ENCODE measurements at places on chromosomes 6 and 20.
A peak's percentile ranks its signal among the peaks of the same experiment; 100 is the strongest.

GRCh38 chr6:162151021-162151665, 576.4 kb downstream of the PRKN start:
- DNase-seq, result peak; percentile 1

GRCh38 chr20:8126841-8127378, 5.2 kb upstream of the PLCB1 start:
- no peak for DNase-seq

DNA sequence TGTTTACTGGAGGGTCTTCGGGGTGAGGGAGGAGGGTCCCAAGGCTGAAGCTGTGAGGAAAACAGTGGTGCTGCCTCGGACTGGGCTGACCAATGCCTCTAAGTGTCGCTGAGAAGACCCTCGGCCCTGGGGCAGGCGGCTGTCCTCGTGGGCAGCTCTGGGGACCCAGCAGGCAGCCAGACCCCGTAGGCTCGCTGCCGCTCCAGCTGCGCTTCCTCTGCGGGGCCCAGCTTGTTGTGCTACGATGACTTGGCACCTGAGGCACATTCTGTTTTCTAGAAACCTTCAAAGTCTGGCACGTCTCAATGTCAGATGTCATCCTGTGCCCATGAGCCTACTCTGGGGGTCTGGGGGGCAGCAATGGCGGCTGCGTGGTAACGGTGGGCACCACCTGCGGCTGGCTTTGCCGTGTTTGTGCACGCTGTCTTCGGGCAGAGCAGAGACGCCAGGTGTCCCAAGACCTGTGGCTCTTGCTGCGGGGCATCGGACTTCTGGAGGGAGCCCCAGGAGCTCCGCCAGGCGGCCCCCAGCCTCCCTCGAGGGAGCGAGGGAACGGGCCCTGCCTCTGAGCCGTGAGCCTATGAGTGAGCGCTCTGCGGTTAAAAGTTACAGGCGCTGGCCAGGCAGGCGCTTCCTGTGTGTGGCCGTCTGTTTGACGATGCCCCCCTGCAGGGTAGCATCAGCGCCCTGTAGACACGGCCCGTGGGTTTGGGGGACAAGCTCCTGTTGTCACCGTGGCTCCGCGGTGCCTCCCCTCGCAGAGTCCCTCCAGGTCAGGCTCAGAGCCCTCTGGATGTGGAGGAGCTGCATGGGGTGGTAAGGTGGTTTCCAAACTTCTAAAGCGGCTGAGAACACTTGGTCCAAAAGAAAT, 6.8 kb downstream of the SLC17A9 start:
- DNase-seq, result no peak

GRCh38 chr6:13614126-13614925, 809 bp upstream of the NOL7 start:
- peak; percentile 64 for DNase-seq

GRCh38 chr20:52828199-52828598, 144.0 kb upstream of the TSHZ2 start:
- no peak for DNase-seq

DNA sequence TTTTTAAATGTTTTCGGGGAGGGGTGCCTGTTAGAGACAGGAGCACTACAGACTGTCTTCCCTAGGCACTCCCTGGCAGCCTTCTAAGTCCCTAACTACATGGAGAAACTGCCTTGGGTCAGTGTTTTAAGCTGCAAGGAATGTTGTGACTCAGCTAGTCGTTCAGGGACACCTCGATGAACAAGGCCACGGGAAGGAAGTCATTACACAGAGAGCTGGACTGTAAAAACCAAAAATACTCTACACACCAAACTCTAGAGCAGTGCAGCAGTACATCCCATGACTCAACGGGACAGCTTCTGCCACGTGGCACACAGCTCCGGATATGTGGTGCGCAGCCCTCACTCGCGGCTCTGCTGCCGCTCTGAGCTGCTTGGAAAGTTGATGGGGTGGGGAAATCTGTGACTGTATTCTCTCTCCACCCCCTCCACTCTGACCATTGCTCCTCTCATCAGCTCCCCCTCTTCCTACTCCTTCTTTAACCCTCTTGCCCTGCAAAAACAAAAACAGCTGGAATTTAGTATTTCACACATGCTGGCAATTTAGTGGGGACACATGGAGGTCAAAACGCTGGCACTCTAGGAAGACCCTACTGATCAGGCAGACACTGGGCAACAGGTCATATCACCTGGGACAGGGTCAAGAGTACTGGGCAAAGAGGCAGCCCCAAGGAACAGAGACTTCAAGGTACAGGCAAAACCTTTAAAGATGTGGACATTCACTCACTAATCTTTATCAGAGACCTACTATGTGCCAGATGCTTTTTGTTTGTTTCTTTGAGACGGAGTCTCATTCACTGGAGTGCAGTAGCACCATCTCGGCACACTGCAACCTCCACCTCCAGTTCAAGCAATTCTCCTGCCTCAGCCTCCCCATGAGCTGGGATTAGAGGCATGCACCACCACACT, 10.9 kb upstream of the LPIN3 start:
- peak; percentile 100 for DNase-seq

GRCh38 chr6:24960991-24961475, 25.3 kb upstream of the RIPOR2 start:
- DNase-seq, result no peak

DNA sequence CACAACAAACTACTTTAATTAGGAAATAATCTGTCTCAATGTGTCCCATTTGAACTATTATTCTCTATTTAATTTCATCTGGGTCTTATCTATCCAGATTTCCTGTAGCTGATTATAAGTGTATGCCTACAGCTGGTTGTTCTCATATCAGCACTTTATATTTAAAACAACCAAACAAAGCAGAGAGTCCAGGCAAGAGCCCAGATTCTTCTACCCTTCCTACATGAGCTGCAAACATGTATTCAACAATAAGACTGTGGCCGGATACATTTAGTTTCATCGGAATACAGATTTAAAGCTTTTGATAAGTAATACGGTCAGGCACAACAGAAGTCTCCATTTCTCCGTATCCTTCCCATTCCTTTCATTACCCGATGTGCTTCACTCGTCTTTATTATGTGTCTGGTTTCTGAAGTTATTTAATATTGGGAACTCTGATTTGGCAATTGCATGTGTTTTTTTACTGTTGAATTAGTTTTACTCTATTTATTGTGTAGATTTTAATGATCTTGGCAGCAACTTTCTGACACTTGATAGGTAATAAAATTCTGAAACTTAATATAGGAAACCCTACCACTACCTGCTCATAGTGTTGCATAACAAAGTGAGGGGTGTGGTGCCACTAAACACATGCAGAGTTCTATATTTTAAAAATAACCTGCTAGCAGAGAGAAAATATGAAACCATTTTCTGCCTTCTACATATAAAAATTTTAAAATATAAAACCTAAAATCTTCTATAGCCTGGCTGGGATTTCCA, 653.5 kb upstream of the PTCHD4 start:
- DNase-seq, result no peak

- DNase-seq, result peak; percentile 91
These were observed 30.4 kb downstream of the AFDN start for GRCh38 chr6:167856999-167857660.

DNA sequence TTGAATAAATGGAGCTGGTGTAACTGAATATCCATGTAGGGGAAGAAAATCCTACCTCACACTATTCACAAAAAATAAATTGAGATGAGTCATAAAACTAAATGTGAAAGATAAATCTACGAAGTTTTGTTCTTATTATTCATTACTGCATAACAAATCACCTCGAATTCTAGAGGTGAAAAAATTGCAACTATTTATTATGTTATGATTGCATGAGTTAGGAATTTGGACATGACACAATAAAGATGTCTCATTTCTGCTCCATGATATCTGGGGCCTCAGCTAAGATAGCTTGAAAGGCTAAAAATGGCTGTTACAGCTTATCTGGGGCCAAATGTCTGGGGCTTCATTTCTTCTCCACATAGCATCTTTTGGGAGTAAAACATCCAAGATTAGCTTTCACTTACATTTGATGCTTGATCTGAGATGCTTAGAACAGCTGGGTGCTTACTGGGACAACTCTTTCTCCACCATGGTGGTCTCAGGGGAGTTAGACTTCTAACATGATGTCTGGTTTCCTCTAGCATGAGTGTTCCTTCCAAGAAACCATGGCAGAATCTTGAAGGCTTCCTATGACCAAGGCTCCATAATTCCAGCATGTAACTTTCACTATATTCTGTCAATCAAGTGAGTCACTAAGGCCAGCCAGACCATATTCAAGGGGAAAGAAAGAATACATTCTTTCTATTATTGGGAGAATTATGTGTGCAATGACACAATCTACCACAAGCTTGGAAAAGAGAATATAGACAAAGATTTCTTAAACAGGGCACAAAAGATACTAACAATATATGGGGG, 30.1 kb downstream of the OR2B6 start:
- peak; percentile 54 for DNase-seq

GRCh38 chr20:3933218-3933617, 44.0 kb downstream of the PANK2 start:
- DNase-seq, result no peak

- peak; percentile 72 for DNase-seq
These were observed 100.2 kb upstream of the ARMC2 start for GRCh38 chr6:108748055-108748454.

DNA sequence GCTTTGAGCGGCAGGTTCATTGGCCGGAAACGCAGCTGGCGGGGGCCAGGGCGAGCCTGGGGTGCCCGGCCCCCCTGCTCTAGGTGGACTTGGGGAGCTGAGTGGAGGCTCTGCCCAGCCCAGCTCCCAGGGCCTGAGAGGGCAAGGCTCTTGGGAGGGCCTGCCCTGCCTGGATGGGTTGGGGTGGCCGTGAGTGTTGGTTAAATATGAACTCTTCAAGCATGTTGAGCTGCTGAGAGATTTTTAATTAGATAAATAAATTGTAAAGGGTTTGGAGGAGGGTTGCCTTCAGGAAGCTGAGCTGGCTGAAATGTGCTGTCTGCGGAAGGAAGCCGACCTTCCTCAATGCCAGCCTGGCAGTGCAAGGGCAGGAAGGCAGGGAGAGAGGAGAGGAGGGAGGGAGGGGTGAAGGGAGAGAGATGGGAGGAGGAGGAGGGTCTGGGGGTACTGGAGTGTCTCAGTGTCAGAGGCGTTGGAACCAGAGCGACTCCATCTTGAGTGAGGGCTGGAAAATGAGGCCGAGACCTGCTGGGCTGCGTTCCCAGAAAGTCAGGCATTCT, 39.4 kb upstream of the PMEPA1 start:
- DNase-seq, result no peak

GRCh38 chr6:1552296-1552761, 57.4 kb upstream of the FOXC1 start:
- DNase-seq, result peak; percentile 63

GRCh38 chr6:8277769-8278168, 157.6 kb downstream of the SLC35B3 start:
- no peak for DNase-seq

GRCh38 chr6:77561768-77562314, 91.0 kb upstream of the MEI4 start:
- no peak for DNase-seq

GRCh38 chr6:45687570-45687969, 309.8 kb upstream of the SUPT3H start:
- no peak for DNase-seq

GRCh38 chr20:49431329-49431728, 51.1 kb downstream of the KCNB1 start:
- DNase-seq, result no peak
